ENCODE measurements at places on chromosomes 3 and 15.
A peak's percentile ranks its signal among the peaks of the same experiment; 100 is the strongest.

GRCh38 chr15:39183164-39183881, 397.6 kb upstream of the THBS1 start:
- no peak for DNase-seq

- DNase-seq = no peak
Observed at GRCh38 chr3:41682382-41682781, 279.5 kb downstream of the ULK4 start.

DNA sequence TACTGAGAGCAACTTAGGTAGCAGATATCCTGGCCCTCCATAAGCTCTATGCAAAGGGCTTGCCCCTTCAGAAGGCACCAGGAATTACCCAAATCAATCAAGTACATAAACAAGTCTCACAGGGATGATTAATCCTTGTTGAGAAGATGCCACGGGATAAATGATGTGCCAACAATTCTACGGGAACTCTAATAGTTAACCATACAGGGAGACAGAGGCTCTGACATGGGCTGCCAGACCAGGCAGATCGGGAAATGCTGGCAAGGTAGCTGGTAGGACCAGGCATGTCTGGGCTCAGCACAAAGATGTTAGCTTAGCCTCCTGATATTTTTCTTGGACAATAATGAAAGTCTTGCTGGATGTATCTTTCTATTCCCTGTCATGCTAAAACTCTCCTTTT, 249.3 kb upstream of the THBS1 start:
- no peak for DNase-seq

GRCh38 chr15:46088486-46089445, 453.9 kb downstream of the SQOR start:
- DNase-seq = no peak

DNA sequence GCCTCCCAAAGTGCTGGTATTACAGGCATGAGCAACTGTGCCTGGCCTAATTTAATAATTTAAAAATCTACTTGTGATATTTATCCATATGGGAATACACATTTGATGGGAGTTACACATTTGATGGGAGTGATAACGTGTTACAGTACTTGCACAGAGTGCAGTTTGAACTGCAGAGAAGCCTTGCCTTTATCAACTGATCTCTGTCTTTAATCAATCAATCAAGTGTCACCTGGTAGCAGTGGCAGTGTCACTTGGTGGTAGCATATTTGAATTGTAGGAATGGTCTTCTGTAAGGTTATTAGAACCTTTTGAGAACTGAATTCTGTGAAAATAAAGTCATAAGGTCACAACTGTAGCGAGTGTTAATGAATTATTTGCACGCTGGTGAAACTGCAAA, 37.8 kb downstream of the SIDT1 start:
- no peak for DNase-seq

GRCh38 chr3:87298111-87298718, 21.8 kb upstream of the POU1F1 start:
- DNase-seq = no peak

DNA sequence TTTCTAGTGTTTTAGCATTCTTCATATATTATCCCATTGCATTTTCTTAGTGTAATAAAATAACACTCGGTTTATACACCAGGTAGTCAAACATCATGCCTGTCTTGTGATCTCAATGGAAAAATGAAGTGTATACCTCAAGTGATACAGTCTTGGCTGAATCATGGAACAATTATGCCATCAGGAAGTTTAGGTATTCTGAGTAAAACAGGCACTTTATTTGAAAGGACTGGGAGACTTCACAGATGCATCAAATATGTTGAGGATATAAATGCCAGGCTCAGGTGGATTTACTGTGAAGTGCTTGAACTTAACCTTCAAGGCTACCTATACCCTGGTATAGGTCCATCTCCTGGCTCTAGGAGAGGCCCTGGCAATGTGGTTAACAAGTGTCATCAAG, 8.5 kb downstream of the TGFBR2 start:
- DNase-seq = peak; percentile 46
